Neural crest cell (in vitro differentiated cells): ENCODE measurements at places on chromosomes 11 and 22. TPM values are rescaled to one million over a fixed set of nuclear protein-coding genes. Genes with fewer than 3 reads are reported as not detected.

TYR gene
- total RNA-seq: not detected in 2 replicates

ACAD8 gene
- total RNA-seq: 28.5 and 28.7 TPM in 2 replicates

SEC14L3 gene
- not detected in 2 replicates for total RNA-seq

LRRC32 gene
- 0.61 and 0.77 TPM in 2 replicates for total RNA-seq

FSHB gene
- not detected in 2 replicates for total RNA-seq

ADM2 gene
- total RNA-seq: 1.7 TPM in 2 replicates

MAJIN gene
- not detected in 2 replicates for total RNA-seq

LSP1 gene
- total RNA-seq: not detected in 2 replicates
